Upper lobe of right lung (tissue), 1 donor: ENCODE measurements at places on chromosomes 4 and X. TPM values are rescaled to one million over a fixed set of nuclear protein-coding genes. Genes with fewer than 3 reads are reported as not detected.
A peak's percentile ranks its signal among the peaks of the same experiment; 100 is the strongest.

DNA sequence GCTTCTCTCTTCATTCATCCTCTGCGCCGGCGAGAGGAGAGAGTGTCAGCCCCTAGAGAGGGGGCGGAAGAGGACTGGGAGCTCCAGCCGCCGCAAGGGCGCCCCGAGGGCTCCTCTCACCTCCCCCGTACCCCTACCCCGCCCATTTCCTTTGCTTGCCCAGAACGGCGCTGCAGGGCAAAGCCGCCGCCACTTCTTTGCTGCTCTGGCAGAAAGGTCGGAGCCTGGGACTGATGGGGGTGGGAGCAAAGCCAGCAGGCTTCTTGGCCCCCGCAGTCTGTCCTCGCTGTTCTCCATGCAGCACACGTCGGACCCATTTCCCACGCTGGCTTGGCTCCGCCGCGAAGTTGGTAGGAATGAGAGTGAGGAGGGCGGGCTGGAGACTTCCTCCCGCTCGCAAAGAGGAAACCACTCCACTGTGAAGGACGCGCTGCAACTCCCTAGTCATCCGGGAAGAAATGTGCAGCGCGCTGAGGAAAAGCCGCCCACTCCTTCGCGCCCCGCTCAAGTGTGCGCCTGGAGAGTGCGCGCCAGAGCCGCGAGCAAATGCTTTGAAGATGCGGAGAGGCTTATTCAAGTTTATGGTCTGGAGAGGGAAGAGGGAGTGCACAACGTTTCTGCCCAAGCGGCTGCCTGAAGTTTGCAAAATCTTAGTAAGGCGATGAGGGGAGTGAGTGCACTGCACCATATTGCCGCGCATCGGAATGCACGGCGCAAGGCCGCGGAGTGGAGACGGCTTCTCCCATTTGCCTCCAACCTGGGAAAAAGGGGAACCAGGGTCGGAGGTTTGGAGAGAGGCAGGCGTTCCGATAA is 2.8 kb upstream of the PCDH7 start:
- DNase-seq: peak; percentile 71

GRCh38 chr4:39046249-39046648 is 14.0 kb upstream of the TMEM156 start:
- no peak for DNase-seq

The RADX gene
- total RNA-seq: 2.4 TPM

The RBM46 gene
- total RNA-seq: not detected

The LRAT gene
- total RNA-seq: 1.1 TPM

GRCh38 chrX:108537005-108537404 is 97.4 kb downstream of the COL4A5 start:
- DNase-seq: no peak

DNA sequence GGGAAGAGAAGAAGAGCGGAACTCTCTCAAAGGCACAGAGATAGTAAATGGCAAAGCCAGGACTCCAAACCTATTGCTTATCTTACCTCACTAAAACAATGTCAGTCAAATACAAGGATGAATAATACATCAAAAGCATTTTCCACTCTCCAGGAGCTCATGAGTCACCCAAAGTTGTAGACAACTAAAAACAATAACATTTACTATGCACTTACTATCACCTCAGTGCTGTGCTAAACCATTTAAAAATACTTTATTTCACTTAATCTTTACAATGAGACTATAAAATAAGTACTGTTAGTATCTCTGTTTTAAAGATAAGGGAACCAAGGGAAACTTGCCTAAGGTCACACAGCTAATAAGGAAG is 163.2 kb upstream of the SPANXC start:
- no peak for DNase-seq

- DNase-seq: no peak
Observed at GRCh38 chr4:97104666-97105065, 1038.6 kb downstream of the STPG2 start.

DNA sequence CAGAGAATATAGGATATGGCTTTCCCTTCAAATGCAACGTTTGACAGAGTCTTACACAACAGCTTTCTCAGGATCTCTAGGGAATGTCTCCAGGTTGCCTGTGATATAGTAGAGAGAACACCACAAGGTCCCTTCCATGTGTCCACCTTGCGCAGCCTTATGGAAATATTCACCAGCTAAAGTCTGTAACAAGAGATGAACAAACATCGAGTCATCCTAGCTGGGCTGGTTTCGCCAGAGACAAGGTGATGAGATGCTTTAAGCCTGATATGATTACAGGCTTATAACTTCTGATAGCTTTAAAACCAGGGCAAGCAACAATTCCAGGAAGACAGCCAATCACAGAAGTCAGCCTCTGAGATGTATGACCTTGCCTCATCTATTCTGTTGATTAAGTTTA is 83.8 kb downstream of the SEL1L3 start:
- no peak for DNase-seq

DNA sequence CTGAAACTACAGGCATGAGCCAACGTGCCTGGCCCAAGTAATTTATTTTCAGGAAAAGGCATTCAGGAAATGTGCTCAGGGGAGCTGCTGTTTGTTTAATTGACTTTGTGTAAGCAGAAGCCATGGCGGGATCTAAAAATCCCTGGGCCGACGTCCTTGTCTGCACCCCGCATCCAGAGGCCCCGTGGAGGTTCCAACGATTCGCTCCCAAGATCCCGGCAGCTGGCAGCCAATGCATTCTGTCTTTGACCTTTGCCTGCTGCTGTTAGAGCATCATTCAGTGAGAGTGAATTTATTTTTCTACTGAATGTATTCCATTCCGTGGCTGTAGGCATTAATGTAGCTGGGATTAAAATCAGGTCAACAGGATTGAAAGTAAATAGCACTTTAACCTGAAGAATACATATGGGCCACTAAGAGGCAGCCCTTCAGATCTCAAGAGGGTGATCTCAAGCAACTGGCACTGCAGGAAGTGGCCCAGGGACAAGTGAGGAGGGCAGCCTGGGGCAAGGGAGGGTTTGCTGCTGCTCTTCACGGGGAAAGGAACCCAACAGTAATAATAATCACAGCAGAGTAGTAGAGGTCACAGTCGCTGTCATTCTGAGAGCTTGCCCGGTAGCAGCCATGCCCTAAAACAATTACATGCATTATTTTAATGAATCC is 75.2 kb downstream of the PSAPL1 start:
- peak; percentile 73 for DNase-seq

- DNase-seq: no peak
Observed at GRCh38 chr4:1315836-1316536, 26.3 kb downstream of the MAEA start.

The POU3F4 gene
- total RNA-seq: not detected

GRCh38 chr4:24274381-24274941 is 309.9 kb downstream of the DHX15 start:
- no peak for DNase-seq

GRCh38 chr4:115187136-115187535 is 73.7 kb upstream of the NDST4 start:
- DNase-seq: no peak

The ARX gene
- total RNA-seq: not detected

The ZIC3 gene
- total RNA-seq: not detected

The MAGEB10 gene
- total RNA-seq: not detected

DNA sequence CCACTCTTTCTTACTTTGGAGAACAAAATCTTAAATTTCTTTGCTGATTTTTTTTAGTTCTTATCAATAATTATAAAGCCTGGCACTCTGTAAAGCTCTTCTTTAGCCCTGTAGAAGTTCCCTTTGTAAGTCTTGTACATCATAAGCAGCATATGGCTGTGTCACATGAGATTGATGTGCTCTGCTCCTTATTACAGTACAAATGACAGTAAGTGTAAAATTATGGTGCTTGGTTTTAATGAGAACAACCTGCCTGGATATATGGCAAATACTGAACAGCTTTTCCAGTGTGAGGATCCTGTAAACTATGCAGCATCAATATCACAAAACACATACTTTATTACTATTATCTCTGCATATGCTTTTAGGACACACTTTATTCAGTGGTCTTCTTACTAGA is 145.9 kb upstream of the GNPDA2 start:
- DNase-seq: no peak

- no peak for DNase-seq
Observed at GRCh38 chr4:187444061-187444460, 551.5 kb upstream of the ZFP42 start.

The NLRP2B gene
- total RNA-seq: not detected

The C4orf51 gene
- total RNA-seq: not detected

DNA sequence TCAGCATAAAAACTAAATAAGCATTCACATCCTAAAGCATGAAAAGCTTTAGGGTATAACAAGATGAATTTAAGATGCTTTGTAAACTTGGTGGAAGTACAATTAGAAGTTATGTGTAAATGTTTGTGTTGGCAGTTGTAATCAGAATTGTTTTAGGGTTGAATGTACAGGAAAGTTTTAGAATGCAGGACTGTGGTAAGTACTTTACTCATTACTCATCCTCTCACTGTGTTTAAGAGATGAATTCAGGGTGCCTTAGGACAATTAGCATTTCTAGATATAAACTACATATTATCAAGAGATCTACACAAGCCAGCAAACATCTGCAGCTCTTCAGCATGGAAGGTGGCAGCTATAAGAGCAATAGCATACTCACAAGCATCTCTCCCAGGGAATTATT is 77.5 kb upstream of the ELOVL6 start:
- DNase-seq: no peak

The CEP44 gene
- total RNA-seq: 16.4 TPM

DNA sequence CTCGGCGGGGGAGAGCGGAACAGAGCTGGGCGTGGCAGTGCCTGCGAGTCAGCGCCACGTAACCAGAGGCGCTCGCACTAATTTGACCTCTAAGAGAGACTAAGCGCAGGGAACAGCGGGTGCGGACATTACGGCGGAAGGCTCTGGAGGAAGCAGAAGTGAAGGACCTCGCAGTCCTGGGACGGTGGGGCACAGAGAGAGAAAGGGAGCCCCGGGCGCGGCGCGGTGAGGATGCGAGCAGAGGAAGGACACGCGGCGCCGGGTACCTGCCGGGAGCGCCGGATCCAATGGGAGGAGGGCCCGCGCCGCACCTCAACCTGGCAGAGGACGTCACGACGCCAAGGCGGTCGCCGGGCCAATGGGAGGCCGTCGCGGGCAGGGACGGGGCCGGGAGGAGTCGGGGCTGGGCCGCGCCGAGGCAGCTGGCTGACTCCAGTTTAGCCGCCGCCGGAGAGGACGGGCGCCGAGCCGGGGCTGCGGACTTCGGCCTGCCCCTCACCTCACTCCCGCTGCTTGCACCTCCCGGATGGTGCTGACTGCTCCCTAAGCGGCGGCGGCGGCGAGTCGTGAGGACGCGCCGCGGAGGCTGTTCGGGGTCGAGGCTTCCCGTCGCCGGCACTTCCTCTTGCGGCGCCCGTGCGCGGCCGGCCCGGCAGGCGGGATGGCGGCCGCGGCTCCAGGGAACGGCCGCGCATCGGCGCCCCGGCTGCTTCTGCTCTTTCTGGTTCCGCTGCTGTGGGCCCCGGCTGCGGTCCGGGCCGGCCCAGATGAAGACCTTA is at the start of gene TMEM165:
Gene TMEM165, plus strand, starts transcription at position 429 of the 779 bp plus-strand sequence. Its CDS starts 233 bp downstream, at position 662.
- peak; percentile 97 for DNase-seq

DNA sequence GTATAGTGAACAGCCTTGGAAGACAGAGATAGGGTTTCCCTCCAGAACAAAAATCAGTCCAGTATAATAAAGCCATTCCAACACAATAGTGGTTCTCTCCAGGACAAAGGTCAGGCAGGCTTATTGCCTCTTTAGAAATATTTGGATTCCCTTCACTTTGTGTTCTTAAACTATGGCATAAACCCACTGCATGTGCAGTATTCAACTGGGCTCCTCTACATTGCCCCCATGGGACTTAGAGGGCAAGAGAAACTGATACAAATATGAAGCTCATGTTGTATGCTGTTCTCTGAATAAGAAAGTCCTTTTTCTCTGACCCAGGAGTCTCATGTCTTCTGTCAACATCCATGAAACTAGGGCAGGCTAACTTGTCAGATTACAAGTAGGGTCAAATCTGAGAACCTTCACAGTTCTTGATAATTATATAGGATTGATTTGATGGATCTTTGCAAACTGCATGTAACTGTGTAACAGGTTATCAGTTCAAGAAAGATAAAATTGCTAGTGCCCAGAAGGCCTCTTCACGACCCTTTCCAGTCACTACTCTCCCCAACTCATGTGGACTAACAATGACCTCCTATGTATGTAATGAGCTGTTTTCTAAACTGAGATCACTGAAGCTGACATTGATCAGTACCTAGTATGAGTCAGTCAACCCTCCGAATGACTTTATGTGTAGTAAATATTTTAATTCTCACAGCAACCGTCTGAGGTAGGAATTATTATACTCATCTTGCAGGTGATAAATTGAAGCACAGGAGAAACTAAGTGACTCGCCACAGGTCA is 31.9 kb upstream of the FAM9C start:
- DNase-seq: no peak

The CFP gene
- 14.9 TPM for total RNA-seq

GRCh38 chrX:39899856-39900776 is 197.6 kb downstream of the BCOR start:
- no peak for DNase-seq

DNA sequence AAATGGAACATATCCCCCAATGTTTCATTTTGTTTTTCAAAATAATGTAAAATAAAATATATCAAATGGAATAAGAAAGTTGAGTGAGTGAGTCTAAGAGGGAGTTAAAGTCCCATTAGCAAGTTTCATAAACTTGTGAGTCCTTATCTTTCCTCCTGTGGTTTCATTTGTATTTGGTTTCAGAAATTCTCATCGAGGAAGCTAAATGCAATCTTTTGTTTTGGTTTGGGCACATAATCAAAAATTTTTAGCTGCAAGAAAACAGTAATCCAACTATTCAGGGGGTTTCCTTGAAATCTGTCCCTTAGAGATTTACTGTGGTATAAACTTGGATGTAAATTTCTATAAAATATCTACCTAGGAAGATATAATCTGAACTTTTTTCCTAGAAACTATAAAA is 124.2 kb downstream of the CAMK2D start:
- DNase-seq: no peak

The MEPE gene
- not detected for total RNA-seq

The CPE gene
- 63.6 TPM for total RNA-seq

The ZMAT1 gene
- 8.4 TPM for total RNA-seq

The ASMT gene
- not detected for total RNA-seq

DNA sequence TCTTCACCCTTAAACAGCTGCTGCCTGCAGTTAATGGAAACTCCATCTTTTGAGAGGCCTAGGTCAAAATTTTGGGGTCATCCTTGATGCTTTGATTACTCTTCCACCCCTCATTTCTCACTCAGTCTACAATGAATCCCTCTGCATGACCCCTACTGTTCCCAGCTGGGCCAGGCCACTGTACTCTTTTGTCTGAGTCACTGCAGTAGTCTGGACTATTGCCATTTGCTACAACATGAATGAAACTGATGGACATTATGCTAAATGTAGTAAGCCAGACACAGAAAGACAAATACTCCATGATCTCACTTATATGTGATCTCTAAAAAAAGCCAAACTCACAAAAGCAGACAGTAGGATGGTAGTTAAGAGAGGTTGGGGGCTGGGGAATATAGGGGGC is 28.3 kb downstream of the STK32B start:
- DNase-seq: no peak
